ENCODE measurements at places on chromosomes 12 and 14.

DNA sequence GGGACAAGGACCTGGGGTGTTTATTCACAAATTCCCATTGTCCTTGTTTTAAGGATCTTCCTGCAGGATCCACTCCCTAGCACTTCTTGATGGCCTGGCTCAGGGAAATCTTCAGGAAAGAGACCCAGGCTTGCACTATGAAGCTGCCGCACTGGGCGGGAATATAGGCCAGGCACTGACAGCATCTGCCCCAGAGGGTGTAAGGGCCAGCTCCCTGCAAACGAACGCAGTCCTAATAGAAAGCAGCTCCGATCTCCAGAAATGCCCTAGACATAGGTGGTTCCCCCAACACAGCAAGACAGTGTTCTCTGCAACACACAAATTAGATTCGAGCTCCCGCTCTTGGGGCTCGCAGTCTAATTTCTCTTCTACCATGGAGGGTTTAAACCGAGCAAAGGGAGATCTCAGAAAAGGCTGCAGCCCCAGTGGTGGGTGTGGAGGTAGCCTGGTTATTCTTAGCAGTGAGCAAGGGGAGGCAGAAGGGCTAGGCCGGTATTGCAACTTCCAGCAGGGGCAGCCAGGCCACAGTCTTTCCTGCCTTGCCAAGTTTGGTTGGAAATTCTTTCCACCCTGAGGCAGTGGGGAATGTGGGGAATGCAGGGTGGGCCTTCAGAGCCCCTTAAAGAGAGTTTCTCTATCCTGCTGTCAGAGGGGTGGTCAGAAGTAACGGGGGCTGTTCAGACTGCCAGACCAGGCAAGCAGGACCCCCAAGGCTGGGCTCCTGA, 16.1 kb upstream of the WSCD2 start:
- peak overlapping the region; percentile 17 for H3K27ac ChIP-seq
- H3K4me1 ChIP-seq: peaks cover 14% of the 10 kb centered on the region
- H3K36me3 ChIP-seq: no peaks in the 10 kb centered on the region
- no peaks in the 10 kb centered on the region for H3K27me3 ChIP-seq
- DNase-seq: peak; percentile 63
- no peak overlapping the region for H3K4me3 ChIP-seq

- no peak overlapping the region for H3K4me3 ChIP-seq
- H3K36me3 ChIP-seq: no peaks in the 10 kb centered on the region
- H3K4me1 ChIP-seq: peaks cover 13% of the 10 kb centered on the region
- H3K27ac ChIP-seq: no peak overlapping the region
- H3K27me3 ChIP-seq: no peaks in the 10 kb centered on the region
- DNase-seq: no peak
Measured at GRCh38 chr14:37842106-37842505, 246.7 kb downstream of the TTC6 start.

DNA sequence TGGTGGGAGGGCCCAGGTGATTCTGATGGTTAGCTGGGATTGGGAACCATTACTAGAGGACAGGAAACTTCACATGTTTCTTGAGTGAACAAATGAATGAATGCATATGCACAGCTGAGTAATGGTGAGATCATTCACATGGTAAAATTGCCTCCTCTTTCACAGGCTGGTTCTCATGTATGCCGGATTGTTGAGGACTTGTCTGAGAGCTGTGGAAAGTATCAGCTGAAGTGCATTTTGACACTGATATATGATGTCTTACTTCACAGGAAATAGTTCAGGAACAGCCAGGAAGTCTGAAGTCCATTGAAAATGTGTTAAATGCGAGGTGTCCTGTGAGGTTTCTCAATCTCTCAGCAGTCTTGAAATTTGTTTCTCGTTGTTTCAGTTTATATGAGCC, 77.6 kb upstream of the DACT1 start:
- H3K4me3 ChIP-seq: no peak overlapping the region
- H3K4me1 ChIP-seq: peaks cover 3% of the 10 kb centered on the region
- H3K36me3 ChIP-seq: no peaks in the 10 kb centered on the region
- no peak for DNase-seq

GRCh38 chr12:6377667-6377994, 2.3 kb upstream of the SCNN1A start:
- no peak overlapping the region for H3K4me3 ChIP-seq
- no peak overlapping the region for H3K27ac ChIP-seq
- peaks cover 71% of the 10 kb centered on the region for H3K4me1 ChIP-seq
- H3K27me3 ChIP-seq: peaks cover 24% of the 10 kb centered on the region

- H3K4me3 ChIP-seq: no peak overlapping the region
- no peaks in the 10 kb centered on the region for H3K27me3 ChIP-seq
- no peak for DNase-seq
- no peak overlapping the region for H3K27ac ChIP-seq
- H3K4me1 ChIP-seq: no peaks in the 10 kb centered on the region
- no peaks in the 10 kb centered on the region for H3K36me3 ChIP-seq
Measured at GRCh38 chr12:10381928-10382628, 7.8 kb downstream of the KLRK1 start.

- no peaks in the 10 kb centered on the region for H3K27me3 ChIP-seq
- no peak overlapping the region for H3K27ac ChIP-seq
- DNase-seq: no peak
- H3K4me3 ChIP-seq: no peak overlapping the region
- H3K36me3 ChIP-seq: no peaks in the 10 kb centered on the region
- H3K4me1 ChIP-seq: peaks cover 18% of the 10 kb centered on the region
Measured at GRCh38 chr12:97835541-97835940, 372.9 kb downstream of the RMST start.

- H3K36me3 ChIP-seq: no peaks in the 10 kb centered on the region
- H3K4me3 ChIP-seq: no peak overlapping the region
- H3K27ac ChIP-seq: no peak overlapping the region
Measured at GRCh38 chr14:32474478-32475195, 145.5 kb downstream of the AKAP6 start.

GRCh38 chr14:29548948-29549370, 378.7 kb downstream of the PRKD1 start:
- no peak overlapping the region for H3K4me3 ChIP-seq
- H3K27ac ChIP-seq: no peak overlapping the region
- H3K4me1 ChIP-seq: no peaks in the 10 kb centered on the region
- DNase-seq: peak; percentile 69
- H3K27me3 ChIP-seq: no peaks in the 10 kb centered on the region
- no peaks in the 10 kb centered on the region for H3K36me3 ChIP-seq

- no peak for DNase-seq
- H3K27ac ChIP-seq: no peak overlapping the region
- H3K4me1 ChIP-seq: peaks cover 4% of the 10 kb centered on the region
- H3K27me3 ChIP-seq: no peaks in the 10 kb centered on the region
- H3K4me3 ChIP-seq: no peak overlapping the region
Measured at GRCh38 chr14:29569194-29569593, 358.5 kb downstream of the PRKD1 start.

DNA sequence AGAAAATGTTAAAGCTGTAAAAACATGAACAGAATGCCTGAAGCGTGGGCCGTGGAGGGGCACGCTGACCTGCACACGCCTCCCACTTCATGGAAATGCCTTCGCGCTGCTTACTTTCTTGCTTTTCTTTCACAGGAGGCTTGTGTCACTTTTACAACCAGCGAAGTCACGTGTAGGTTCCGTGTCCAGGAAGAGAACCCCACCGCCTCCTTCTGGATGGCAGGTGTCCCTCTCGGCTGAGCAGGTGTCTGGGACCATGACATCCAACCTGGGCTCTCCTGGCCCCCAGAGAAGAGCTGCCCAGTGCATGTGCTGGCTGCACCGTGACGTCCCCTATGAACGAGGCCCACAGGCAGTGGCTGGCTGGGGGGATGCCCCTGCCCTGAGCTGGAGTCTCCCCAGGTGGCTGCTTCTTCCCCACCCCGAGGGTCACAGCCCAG, 345.0 kb upstream of the SFSWAP start:
- H3K27ac ChIP-seq: no peak overlapping the region
- H3K36me3 ChIP-seq: no peaks in the 10 kb centered on the region
- no peaks in the 10 kb centered on the region for H3K4me1 ChIP-seq
- H3K4me3 ChIP-seq: no peak overlapping the region

DNA sequence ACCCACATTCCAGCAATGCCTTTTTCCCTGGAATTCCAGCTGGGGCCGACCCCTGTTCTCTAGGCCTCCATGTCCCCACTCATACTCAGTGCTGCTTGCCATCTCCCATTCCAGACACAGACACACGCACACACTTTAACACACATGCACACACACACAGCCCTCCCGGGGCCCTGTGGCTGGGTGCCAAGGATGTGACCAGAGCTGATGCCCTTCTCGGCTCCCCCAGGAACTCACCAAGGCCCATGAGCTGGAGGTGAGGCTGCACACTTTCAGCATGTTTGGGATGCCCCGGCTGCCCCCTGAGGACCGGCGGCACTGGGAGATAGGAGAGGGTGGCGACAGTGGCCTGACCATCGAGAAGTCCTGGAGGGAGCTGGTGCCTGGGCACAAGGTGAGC, 4.3 kb downstream of the PLEKHG6 start:
- peaks cover 17% of the 10 kb centered on the region for H3K4me1 ChIP-seq
- no peak for DNase-seq
- no peak overlapping the region for H3K27ac ChIP-seq
- H3K36me3 ChIP-seq: no peaks in the 10 kb centered on the region
- no peak overlapping the region for H3K4me3 ChIP-seq
- peaks cover 22% of the 10 kb centered on the region for H3K27me3 ChIP-seq

- H3K27me3 ChIP-seq: no peaks in the 10 kb centered on the region
- DNase-seq: no peak
- no peak overlapping the region for H3K27ac ChIP-seq
- no peaks in the 10 kb centered on the region for H3K4me1 ChIP-seq
- no peaks in the 10 kb centered on the region for H3K36me3 ChIP-seq
- no peak overlapping the region for H3K4me3 ChIP-seq
Measured at GRCh38 chr14:80781972-80782367, 159.6 kb downstream of the CEP128 start.

GRCh38 chr12:4307593-4308333, 13.2 kb upstream of the TIGAR start:
- H3K4me3 ChIP-seq: peak overlapping the region; percentile 5
- DNase-seq: peak; percentile 90
- H3K27me3 ChIP-seq: no peaks in the 10 kb centered on the region
- H3K27ac ChIP-seq: no peak overlapping the region
- peaks cover 22% of the 10 kb centered on the region for H3K4me1 ChIP-seq

DNA sequence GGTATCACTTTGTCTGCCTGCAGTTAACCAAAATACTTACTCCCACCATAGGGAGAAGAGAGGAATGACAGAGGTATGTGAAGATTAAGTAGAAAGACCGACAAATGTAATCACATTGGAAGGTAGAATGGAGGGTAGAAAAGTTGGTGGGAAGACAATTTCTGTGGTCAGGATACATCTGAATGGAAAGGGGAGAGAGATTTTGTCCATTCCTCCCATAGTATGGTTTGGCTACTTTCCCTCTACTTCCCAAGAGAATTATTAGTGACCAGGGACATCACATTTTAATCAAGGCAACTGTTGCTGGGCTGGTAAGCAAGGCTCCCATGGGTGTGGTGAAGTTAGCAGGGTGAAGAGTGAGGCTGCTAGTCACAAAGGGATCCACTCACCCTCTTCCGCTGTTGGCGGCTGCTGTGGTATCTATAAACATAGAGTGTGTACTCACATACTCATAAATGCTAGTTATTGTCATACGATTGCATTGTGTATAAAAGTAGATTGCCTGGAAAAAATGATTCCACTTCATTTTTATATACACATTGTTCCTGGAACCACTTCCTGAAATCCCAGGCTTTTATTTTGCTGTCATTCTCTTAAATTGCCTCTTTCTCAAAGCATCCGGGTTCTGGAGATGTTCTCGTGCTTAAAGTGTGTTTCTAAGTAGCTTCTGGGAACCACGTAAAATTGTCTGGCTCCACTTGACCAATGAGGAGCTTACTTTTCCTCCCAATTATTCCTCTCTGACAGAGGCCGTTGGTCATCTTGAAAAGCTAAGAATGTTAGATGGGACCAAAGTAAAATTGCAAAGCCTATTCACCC, 413.1 kb downstream of the ZFP36L1 start:
- no peak overlapping the region for H3K27ac ChIP-seq
- no peak overlapping the region for H3K4me3 ChIP-seq
- H3K4me1 ChIP-seq: peaks cover 15% of the 10 kb centered on the region
- H3K36me3 ChIP-seq: no peaks in the 10 kb centered on the region

DNA sequence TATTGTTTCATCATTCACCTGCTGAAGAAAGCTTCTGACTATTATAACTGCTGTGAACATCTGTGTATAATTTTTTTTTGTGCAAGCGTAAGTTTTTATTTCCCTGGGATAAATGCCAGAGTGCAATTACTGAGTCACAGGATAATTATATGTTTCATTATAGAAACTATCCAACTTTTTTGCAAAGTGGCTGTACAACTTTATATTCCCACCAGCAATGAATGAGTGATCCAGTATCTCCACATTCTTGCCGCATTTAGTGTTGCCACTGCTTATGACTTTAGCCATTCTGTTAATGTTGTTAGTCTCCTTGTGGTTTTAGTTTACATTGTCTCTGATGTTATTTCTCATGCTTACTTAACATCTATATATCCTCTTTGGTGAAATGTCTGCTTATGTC, 88.1 kb upstream of the CCDC175 start:
- H3K4me3 ChIP-seq: no peak overlapping the region
- no peaks in the 10 kb centered on the region for H3K4me1 ChIP-seq
- no peaks in the 10 kb centered on the region for H3K27me3 ChIP-seq
- no peak overlapping the region for H3K27ac ChIP-seq
- no peak for DNase-seq

DNA sequence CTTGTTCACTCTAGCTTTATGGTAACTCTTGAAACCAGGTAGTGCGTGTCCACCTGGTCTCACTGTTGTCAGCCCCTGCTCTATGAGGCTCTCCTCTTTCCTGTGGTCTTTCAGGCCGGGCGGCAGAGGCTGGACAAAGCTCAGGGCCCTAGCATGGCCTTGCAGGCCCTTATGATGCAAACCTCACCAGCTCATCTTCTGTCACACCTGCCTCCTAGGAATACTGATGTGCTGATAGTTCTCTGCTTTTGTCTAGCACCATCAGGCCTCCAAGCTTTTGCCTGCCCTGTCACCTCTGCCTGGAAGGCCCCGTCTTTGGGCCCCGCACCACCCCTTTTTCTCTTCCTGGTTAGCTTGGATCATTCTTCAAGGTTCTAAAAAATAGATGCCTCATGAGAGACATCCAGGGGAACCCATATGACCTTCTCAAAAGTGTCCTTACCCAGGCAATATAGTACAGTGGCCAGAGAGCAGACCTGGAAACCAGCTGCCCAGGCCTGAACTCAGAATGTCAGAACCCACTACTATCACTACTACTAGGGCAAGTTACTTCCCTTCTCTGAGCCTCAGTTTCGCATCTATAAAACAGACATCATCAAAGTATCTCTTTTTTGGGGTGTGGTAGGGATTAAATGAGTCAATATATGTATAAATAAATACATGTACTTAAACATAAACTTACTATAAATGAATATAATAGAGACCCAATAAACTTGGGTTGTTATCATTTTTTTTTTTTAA, 91.7 kb downstream of the ZFP36L1 start:
- H3K4me3 ChIP-seq: no peak overlapping the region
- no peak overlapping the region for H3K27ac ChIP-seq
- no peak for DNase-seq
- no peaks in the 10 kb centered on the region for H3K4me1 ChIP-seq
